ENCODE measurements at places on chromosomes 2 and 18. TPM values are rescaled to one million over a fixed set of nuclear protein-coding genes. Genes with fewer than 3 reads are reported as not detected.

CNDP2 gene
- 84.9 TPM for polyA plus RNA-seq

MROH2A gene
- 0.02 TPM for polyA plus RNA-seq

BMP10 gene
- not detected for polyA plus RNA-seq

NOSTRIN gene
- not detected for polyA plus RNA-seq

SLC14A1 gene
- polyA plus RNA-seq = 2.4 TPM

RAMP1 gene
- polyA plus RNA-seq = 21.2 TPM

CCDC85A gene
- 48.7 TPM for polyA plus RNA-seq

SAG gene
- polyA plus RNA-seq = not detected

MARCHF4 gene
- 7.6 TPM for polyA plus RNA-seq

LYPD1 gene
- 4.3 TPM for polyA plus RNA-seq

LRATD1 gene
- polyA plus RNA-seq = 0.89 TPM

UGT1A3 gene
- not detected for polyA plus RNA-seq

GALNT5 gene
- polyA plus RNA-seq = 15.3 TPM

ECEL1 gene
- polyA plus RNA-seq = not detected

RTKN gene
- 22.6 TPM for polyA plus RNA-seq

ERICH2 gene
- not detected for polyA plus RNA-seq

NLRC4 gene
- polyA plus RNA-seq = 0.02 TPM

CAVIN2 gene
- polyA plus RNA-seq = 1.5 TPM

ACVR1C gene
- 0.03 TPM for polyA plus RNA-seq

LYPD6 gene
- polyA plus RNA-seq = 8.1 TPM

FRZB gene
- 3.5 TPM for polyA plus RNA-seq

SMAD7 gene
- 20.0 TPM for polyA plus RNA-seq

CTAGE1 gene
- polyA plus RNA-seq = 0.03 TPM

ST6GAL2 gene
- polyA plus RNA-seq = 0.58 TPM

METTL8 gene
- polyA plus RNA-seq = 5.1 TPM

SANBR gene
- 4.7 TPM for polyA plus RNA-seq

REG3A gene
- polyA plus RNA-seq = not detected

SERTAD2 gene
- polyA plus RNA-seq = 9.1 TPM

GPR75 gene
- 2.4 TPM for polyA plus RNA-seq

MALL gene
- polyA plus RNA-seq = 5.2 TPM

ANKRD29 gene
- polyA plus RNA-seq = 8.2 TPM

TCF7L1 gene
- 3.7 TPM for polyA plus RNA-seq

KCNF1 gene
- polyA plus RNA-seq = 0.16 TPM

DGKD gene
- polyA plus RNA-seq = 17.7 TPM

SPP2 gene
- polyA plus RNA-seq = 0.30 TPM

LYG1 gene
- 1.2 TPM for polyA plus RNA-seq

M1AP gene
- polyA plus RNA-seq = 0.03 TPM

POLR1B gene
- polyA plus RNA-seq = 19.1 TPM

GKN2 gene
- not detected for polyA plus RNA-seq

DPP4 gene
- polyA plus RNA-seq = 5.0 TPM

DNAJB2 gene
- 39.9 TPM for polyA plus RNA-seq

COL6A3 gene
- 18.5 TPM for polyA plus RNA-seq

HOXD9 gene
- 4.8 TPM for polyA plus RNA-seq

GCKR gene
- 0.67 TPM for polyA plus RNA-seq

GPR45 gene
- polyA plus RNA-seq = not detected

DSC2 gene
- polyA plus RNA-seq = not detected

IL36A gene
- polyA plus RNA-seq = not detected

TGFA gene
- polyA plus RNA-seq = not detected

HOXD3 gene
- polyA plus RNA-seq = 0.81 TPM

TLX2 gene
- polyA plus RNA-seq = 25.6 TPM

G6PC2 gene
- polyA plus RNA-seq = not detected

AGXT gene
- not detected for polyA plus RNA-seq

IGFBP5 gene
- polyA plus RNA-seq = 156 TPM

FAM110C gene
- polyA plus RNA-seq = not detected

VIT gene
- not detected for polyA plus RNA-seq

GNLY gene
- not detected for polyA plus RNA-seq

LRRFIP1 gene
- 47.3 TPM for polyA plus RNA-seq
